ENCODE measurements at places on chromosomes 3 and 15.

DNA sequence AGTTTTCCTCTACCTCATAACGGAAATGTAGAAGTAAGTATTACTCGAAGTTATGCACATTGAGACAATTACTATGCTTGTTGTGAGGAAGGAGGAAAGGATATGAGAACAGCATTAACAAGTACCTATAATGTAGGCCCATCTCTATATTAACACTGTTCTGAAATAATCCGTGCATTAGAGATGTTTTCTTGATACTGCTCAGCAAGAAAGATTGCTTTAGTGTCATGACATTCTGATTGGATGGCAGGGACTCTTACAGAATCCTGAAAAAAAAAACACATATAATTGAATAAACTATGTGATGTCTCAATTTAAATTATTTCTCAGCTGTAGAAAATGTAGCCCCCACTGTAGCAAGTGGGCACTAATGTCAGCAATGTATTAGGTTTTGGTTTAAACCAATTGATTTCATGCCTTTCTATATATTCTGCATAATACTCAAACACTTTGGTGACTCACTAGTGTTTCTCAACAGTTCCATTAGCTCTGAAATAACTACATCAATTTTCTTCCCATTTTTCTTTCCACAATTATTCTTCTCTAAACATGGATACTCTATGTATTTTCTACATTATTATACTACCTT is 598.3 kb upstream of the BCHE start:
- DNase-seq: no peak

DNA sequence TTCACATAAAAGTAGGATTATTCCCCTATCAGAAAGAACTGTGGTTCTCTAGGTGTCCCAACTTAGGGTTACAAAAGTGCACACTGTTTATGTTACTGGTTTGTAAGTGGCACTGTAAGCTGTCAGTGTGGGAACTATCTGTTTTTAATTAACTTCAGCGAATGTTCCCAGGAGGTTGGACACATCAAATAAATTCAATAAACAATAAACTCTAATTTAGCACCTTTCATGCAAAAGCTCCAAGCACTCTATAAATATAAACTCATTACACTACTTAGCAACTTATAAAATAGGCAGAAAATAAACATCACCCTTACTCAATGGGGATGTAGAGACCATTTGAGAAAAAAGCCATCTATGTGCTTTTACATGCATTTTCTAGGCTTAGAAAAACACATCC is 168.4 kb upstream of the SLC2A2 start:
- no peak for DNase-seq

DNA sequence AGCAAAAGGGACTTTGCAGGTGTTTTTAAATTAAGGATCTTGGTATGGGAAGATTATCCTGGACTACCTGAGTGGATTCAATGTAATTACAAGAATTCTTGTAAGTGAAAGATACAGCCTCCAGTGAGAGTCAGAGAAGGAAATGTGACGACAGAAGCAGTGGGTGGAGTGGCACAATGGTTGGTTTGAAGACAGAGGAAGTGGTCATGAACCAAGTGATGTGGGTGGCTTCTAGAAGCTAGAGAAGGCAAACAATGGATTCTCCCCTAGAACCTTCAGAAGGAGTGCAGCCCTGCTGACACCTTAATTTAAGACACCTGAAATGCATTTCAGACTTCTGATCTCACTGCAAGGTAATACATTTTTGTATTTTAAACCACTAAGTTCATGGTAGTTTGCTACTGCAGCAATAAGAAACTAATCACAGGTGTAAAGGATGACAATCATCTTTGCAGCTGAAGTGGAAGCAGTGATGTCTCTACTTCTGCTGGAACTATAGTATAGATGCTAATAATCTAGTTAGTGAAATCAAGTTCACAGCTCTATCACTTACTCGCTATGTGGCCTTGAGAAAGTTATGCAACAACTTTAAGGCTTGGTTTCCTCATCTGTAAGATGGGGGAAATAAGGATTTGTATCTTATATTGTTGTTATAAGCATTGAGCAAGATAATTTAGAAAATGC is 403.4 kb upstream of the SUCLG2 start:
- no peak for DNase-seq

GRCh38 chr15:88621789-88622604 is 857 bp downstream of the AEN start:
- DNase-seq: no peak

DNA sequence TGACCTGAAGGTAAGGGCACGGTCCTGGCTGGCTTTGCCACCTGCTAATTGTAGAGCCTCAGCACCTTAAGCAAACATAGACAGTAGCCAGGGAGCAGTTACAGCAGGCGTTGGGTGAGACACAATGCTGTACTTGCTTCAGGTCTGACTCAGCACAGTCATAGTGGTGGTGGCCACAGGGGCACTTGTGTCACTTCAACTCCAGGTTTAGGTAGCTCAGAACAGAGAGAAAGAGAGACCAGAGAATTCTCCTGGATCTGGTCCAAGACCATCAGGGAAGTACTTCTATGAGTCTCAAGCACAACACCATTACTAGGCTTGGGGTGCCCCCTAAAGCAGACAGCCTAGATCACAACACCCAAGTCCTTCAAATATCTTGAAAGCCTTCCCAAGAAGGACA is 204.4 kb downstream of the OTOL1 start:
- DNase-seq: no peak

DNA sequence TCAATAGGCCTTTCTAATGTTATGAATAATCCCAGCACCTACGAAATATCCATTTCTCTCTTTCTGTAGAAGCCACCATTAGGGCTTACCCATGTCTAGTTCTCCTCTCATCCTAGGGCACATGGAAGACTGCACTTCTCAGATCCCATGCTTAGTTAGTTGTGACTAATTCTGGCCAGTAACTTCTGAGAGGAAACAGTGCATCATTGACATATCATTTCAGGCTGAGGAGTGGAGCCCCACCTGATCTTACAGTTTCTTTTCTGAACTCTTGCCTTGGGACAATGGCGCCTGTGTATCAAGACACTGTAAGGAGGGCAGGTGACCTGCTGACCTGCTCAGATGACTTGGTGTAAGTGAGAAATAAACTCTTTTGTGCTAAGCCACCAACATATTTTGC is 39.4 kb upstream of the TBL1XR1 start:
- DNase-seq: no peak

GRCh38 chr3:104244680-104245220 is 1122.0 kb upstream of the ALCAM start:
- no peak for DNase-seq

DNA sequence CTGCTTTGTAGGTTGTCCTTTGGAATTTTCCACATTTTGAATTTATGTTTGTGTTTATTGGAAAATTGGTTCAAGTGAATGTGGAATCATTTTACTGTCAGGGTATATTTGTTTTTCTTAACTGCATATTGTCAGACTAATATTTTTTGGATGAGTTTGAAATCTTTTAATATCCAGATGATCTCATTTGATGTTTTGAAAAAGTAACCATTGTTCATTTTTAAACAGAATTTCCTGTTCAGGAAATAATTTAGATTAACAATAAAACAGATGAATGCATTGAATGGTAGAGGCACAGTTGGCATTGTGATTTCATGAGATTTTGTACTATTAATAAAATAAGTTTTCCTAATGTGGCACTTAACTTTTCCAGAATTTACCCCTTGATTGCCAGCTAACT is 15.5 kb downstream of the TRAK1 start:
- no peak for DNase-seq

DNA sequence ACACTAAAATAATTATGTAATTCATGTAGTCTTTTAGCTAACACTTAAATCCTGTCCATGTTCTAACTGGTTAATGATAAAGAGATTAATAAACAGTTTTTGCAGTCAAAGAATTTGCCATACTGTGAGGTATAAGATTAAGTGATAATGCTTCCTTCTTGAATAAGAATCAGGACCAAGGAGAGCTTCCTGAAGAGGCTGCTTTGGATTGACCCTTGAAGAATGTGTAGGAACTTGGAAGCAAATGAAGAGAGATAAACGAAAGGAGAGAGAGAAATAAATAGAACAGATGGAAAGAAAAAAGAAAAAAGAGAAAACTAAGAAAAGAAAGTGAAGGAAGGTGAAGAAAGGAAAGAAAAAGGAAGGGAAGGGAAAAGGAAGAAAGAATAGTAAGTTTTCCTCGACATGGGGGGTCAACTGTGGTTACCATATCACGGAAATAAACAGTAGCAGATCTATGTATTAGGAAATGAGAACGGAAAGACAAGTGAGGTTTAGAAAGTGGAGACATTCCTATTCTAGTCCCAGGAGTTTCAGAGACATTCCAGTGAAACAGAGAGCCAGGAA is 539.8 kb downstream of the FGF12 start:
- no peak for DNase-seq

GRCh38 chr15:79283252-79284048 is 928 bp downstream of the ANKRD34C start:
- DNase-seq: no peak

Measured in DMS79 (cell line).